ENCODE measurements at places on chromosomes 5 and 9.

DNA sequence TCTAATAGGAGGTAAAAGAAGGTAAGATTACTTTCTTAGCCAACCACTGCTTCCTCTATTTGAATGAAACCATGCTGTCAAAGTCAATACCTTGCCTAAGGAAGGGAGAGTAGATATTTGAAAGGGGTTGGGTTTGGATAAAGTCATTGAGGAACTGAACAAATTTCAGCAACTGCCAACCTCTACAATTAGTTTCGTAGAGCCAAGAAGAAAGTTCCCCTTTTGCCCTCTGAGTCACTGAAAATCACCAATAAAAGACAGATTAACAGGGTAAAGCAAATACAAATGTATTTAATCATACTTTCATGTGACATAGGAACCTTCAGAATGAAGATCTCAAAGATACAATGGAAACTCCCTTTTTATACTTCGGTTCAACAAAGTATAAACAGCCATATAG lies 615.7 kb downstream of the GABRG2 start:
- no peak for DNase-seq

DNA sequence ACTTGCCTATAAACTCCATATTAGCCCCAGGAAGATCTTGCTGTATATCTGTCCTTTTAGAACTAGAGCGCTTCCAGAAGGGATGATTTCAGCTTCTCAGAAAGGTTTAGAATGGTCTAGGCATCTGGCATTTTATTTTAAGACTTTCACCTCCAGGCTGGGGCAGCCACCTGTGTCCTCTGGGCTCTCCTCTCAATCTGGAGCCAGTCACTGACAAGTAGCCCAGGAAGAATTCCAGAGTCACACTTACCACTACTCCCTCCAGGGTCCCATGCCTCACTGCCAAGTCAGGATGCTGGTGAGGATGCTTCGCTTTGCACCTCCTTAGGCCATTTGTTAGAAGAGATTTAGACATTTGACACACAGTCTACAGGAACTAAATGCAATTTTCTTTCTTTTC lies 20.8 kb downstream of the B4GALT1 start:
- no peak for DNase-seq

- DNase-seq = no peak
These were observed 383.6 kb downstream of the GADD45G start for GRCh38 chr9:89988458-89988857.

- no peak for DNase-seq
These were observed 4.2 kb upstream of the TTC23L start for GRCh38 chr5:34834794-34835089.

DNA sequence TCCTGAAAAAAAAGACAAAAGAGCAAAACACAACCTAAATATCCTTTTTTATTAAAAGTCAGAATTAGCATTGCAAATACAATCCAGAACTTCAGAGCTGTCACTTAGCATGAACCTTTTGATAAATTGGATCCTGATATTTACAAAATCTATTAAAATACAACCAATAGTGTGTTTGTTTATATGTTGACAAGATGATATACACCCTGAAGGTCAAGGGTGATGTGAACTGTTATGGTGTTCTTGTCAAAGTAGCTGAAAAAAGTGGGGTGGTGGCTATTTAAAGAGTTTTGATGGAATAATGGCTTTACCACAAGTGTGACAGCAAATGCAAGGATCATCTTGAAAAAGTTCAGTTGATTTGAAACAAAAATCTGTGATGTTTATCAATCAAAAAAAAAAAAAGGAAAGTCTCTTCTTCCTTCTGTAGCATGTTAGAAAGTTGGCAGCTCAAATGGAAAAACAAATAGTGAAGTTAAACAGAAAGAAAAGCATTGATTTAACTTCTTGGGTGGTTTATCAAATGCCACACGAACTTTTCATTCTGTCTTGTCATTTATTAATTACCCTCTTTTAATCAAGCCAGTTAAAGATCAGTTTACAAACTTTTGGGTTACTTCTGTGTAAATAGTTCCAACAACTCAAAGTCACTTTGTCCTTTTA lies 44.5 kb downstream of the PRDM6 start:
- no peak for DNase-seq

GRCh38 chr9:4519604-4520003 lies 29.3 kb downstream of the SLC1A1 start:
- DNase-seq = no peak

DNA sequence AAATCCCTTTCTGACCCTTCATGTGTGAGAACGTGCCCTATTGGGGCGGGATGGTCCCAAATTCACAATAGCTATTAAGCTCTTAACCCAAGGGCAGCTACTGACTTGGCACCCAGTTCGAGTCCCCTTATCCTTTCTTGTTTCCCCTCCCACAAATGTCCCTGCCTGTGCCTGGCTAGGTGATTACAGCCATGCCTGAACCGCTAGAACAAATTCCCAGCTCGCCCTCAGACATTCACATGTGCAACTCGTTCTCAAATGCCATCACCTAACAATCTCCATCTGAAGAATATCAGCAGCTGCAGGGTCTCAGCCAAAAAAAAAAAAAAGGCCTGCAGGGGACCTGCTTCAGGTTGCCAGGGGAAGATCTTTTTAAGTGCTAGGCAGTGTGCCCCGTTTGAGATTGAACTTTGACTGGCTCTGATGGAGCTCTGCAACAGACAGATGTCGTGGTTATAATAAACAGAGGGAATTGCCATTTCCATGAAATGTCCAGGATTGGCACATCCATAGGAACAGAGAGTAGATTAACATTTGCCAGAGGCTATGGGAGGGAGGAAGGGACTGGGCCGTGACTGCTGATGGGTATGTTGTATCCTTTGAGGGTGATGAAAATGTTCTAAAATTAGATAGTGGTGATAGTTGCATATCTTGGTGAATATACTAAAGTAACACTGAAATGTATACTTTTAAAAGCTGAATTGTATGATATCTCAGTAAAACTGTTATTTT lies 347.2 kb upstream of the WWC1 start:
- DNase-seq = no peak

All from gastrocnemius medialis (tissue), 4 donors.